Adrenal gland (tissue), 19 donors: ENCODE measurements at places on chromosomes 2 and 18.

- peak; percentile 93 for DNase-seq
Observed at GRCh38 chr2:85538507-85539360, at the start of gene MAT2A. Gene MAT2A (plus strand): TSS chr2:85539168. CDS start chr2:85539288, 120 bp downstream.

GRCh38 chr2:162196638-162197037, 44.6 kb upstream of the GCG start:
- no peak for DNase-seq

DNA sequence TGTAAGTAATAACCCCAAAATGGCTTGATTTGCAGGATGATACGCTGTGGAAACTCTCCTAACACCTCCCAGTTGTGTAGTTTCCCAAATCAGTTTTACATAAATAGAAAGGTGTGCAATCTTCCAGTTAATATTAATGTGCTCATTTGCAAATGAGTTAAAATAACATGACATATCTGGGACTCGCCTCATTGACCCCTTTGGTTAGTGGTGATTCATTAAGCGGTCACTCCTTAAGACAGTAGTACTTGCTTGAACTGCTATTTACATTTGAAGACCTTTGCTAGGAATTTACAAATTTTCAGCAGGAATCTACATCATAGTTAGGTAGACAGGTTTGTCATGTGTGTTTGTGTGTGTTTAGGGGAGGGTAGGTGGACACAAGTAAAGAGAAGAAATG, 1367.7 kb upstream of the CELF4 start:
- DNase-seq: no peak

GRCh38 chr2:14513903-14514302, 118.6 kb upstream of the LRATD1 start:
- no peak for DNase-seq

GRCh38 chr18:63962137-63962536, 7.7 kb upstream of the SERPINB8 start:
- DNase-seq: no peak

DNA sequence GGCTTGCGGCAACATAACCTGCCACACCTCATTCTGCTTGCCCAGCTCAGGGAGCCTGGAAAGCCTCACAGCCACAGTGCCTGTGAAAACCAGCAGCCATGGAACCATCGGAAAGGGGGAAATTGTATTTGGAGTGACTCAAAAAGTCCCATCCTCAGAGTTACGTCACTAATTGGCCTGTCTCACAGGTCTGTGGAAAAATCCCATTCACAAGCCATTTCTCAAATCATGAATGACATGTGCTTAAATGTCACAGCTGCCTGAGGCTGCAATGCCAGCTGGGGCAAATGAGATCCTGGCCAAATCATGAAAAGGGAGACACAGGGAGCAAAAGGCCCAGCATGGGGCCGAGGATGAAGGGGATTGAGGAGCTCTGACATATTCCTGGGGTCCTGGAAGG, 486.9 kb upstream of the RAB6C start:
- no peak for DNase-seq

DNA sequence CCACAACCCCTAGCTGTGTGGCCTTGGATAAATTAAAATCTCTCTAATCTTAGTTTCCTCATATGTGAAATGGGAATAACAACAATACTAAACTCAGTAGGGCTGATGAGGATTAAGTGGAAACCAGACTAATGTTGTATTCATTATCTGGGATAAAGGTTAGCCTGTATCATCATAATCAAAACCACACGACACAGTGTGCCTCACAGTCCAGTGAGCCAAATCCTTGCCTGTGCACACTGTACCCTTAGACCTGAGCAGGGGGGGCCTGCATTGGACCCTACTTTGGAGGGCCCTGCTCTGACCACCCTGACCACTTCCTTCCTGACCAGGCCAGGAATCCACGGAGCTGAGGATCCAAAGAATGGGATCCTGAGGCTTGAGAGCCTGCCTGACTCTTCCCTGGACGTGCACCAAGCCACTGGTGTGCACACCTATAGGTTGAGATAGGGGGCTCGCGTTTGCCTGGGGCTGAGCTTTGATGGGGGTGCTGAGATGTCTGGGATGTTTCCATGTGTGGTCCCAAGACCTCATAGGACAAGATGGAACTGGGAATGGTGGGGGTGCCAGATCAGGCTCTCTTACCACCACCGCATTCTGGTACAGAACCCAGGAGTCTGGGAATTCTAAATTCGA, 69.7 kb downstream of the TGOLN2 start:
- no peak for DNase-seq

DNA sequence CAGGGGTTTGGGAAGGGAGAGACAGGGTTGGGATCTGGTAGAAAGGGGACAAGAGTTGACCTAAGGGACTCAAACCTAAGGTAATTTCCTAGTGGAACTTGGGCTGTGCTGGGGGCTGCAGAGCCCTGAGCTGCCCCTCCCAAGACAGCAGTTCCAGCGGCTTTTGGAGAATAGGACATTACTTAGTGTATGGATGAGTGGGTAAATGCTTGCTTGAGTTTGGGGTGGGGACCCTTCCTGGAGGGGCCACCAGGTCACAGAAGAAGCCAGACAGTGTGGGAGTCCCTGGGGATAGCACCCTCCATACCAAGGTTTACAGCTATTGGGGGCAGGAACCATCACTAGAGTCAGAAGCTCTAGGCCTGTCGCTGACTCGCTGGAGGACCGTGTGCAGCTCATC, 111.5 kb downstream of the CAPN13 start:
- DNase-seq: no peak

- DNase-seq: no peak
Observed at GRCh38 chr2:159773426-159773825, 24.6 kb downstream of the CD302 start.

DNA sequence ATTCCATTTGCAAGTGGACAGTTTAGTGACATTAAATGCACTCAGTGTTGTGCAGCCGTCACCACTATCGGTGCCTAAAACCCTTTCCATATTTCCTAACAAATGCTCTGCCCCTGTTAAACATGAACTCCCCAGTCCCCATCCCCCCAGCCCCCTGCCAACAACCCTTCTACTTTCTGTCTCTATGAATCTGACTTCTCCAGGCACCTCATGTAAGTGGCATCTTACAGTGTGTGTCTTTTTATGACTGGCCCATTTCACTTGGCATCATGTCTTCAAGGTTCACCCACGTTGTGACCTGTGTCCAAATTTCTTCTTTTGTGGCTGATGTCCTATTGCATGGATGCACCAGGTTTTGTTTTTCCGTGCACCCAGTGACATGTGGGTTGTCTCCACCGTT, 140.9 kb upstream of the GPC1 start:
- DNase-seq: no peak

DNA sequence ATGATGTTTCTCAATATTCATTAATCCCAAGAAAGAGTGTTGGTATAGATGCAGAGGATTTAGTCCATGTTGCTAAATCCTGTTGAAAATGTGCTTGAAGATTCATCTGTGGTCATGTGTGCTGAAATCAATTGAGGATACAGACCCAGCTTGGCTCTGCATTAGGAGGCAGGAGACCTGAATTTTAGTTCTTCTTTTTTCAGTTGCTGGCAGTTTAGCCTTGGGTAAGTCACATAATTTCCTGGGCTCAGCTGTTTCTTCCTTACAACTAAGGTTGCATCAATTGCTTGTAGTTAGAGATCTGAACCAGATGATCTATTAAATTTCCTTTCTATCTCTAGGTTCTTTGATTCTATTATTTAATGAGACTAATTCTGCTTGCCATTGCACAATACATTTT, 54.4 kb downstream of the SETBP1 start:
- no peak for DNase-seq

DNA sequence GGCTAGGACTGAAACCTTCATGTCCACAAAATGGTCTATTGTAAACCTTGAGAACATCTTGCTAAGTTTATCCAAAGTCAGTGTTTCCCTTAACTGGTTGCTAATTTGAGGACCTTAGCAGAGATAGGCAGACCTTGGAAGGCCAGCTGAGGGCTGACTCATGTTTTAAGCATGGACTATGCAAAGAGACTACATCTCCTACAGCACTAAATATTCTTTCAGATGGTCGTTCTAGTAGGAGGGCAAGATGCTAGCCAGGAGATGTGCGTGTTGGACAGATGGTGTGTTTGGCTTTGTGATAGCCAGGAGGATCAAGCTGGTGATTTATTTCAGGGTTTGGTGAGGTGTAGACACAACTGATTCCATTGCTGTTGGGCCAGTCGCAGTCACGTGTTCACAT, 75.8 kb downstream of the NRP2 start:
- no peak for DNase-seq

GRCh38 chr18:46830633-46831032, 73.8 kb upstream of the ST8SIA5 start:
- no peak for DNase-seq

- DNase-seq: no peak
Observed at GRCh38 chr2:208101716-208102631, 22.4 kb downstream of the CRYGD start.

DNA sequence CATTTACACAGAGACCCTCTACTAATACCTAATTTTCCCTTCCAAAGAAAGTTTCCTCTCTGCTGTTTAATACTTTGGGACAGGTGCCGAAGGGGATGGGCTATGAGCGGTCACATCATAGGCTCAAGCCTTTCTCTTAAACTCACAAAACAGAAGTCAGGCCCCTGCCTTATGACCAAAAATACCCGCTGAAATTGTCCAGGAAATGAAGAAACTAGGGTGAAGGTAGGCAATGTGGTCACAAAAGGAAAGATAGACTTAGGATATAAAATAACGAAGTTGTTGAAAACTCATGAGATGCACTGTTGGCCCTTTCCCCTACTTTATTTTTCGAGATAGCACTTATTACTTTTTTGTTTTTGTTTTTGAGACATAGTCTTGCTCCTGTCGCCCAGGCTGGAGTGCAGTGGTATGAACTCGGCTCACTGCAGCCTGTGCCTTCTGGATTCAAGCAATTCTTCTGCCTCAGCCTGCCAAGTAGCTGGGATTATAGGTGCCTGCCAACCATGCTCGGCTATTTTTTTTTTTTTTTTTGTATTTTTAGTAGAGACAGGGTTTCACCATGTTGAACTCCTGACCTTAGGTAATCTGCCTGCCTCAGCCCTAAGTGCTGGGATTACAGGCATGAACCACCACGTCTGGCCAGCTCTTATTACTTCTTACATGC, 16.3 kb downstream of the SLC8A1 start:
- no peak for DNase-seq

- peak; percentile 7 for DNase-seq
Observed at GRCh38 chr2:184834699-184835397, 236.5 kb downstream of the ZNF804A start.

- DNase-seq: no peak
Observed at GRCh38 chr18:45059695-45060094, 379.0 kb downstream of the SETBP1 start.

GRCh38 chr2:211513446-211513845, 957.0 kb downstream of the CPS1 start:
- no peak for DNase-seq

DNA sequence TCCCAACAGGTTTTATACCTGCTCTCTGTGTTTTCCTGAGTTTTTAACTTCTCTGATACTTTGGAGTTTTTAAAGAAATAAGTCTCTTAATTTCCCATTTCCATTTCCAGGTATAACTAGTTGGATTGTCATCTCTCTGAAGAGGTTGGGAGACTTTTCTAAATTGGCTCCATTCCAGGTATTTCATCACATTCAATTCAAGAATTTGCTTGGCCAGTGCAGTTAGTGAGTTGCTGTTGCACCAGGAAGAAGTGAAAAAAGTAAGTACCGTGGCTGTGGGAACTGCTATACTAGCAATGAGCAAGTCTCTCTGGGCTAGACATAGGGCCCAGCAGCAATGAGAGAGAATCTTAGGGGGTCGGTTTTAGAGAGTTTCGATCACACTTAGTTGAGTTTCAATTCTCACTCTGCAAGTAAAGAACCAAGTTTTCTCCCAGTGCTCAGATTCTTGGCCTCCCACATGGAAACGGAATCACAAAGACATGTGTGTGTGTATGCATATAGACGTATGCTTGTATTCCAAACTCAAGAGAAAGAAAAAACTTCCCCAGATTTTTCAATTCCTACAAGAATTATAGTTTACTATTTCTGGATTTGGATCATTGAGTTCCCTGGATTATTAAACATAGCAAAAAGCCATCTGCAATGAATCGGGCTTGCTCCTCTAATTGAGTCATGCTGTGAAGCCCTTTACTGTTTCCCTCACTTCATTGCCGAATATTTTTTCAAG, 894.4 kb downstream of the BCL11A start:
- no peak for DNase-seq

GRCh38 chr2:886072-887022, 64.3 kb upstream of the SNTG2 start:
- no peak for DNase-seq

DNA sequence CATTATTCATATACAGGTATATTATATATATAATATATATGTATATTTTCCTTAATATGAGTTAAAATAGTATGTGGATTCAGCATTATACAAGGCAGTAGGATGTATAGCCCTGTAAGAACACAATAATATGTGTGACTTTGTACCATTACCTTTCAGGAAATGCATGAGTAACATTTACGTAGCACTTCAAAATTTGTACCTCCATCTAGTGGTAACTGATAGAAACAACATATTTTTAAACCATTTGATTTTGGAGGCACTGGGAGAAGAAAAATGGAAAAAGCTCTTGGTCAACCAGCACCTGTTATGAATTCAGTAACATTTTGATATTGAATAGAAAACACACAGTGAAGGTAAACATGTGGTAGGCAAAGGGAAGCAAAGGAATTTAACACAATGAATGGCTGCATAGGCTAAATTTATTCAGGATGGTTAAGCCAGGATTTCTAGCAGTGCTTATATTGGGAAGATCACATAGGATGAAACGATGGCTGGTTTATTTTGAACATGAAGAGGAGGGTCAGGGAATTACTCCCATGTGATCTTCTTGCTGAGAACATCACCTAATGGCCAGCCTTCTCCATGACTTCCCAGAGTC, 565.5 kb downstream of the CCDC85A start:
- DNase-seq: no peak

- DNase-seq: no peak
Observed at GRCh38 chr2:148646231-148646559, 1.6 kb downstream of the EPC2 start.

GRCh38 chr2:42328148-42328833, 32.7 kb downstream of the COX7A2L start:
- DNase-seq: no peak

GRCh38 chr2:105744091-105744908, 412 bp upstream of the NCK2 start:
- DNase-seq: peak; percentile 71

- peak; percentile 58 for DNase-seq
Observed at GRCh38 chr2:75200140-75201096, 1.1 kb upstream of the TACR1 start.

GRCh38 chr18:10315522-10315921, 138.9 kb upstream of the APCDD1 start:
- DNase-seq: no peak

- no peak for DNase-seq
Observed at GRCh38 chr2:104752504-104752903, 101.4 kb upstream of the POU3F3 start.

DNA sequence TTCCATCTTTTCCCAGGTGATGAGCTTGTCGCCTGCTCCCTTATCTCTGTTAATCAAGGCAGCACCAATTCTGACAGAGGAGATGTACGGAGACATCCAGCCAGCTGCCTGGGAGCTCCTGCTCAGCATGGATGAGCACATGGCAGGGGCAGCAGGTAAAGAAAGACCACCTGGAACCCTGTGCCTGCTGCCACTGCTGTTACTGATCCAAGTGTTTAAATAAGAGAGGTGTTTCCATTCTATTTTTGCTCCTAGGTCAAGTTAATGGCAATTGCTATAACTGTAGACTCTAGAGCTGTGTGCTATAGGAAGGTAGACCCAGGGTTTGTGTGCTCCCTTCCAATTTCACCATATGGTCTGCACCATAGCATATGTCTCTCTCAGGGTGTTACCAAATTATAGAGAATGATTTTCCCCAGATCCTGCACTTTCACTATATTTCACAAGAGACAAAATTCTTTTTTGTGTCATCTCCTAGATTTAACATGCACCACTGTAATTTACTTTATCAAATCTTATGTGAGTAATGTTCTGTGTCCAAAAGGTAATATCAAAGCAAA, 88.6 kb upstream of the RPE start:
- no peak for DNase-seq
